ENCODE measurements at places on chromosomes 4 and X.

- no peak for DNase-seq
Measured at GRCh38 chr4:7547368-7548040, 112.8 kb upstream of the PSAPL1 start.

GRCh38 chr4:68373513-68373912 lies 23.6 kb upstream of the YTHDC1 start:
- peak; percentile 90 for DNase-seq

DNA sequence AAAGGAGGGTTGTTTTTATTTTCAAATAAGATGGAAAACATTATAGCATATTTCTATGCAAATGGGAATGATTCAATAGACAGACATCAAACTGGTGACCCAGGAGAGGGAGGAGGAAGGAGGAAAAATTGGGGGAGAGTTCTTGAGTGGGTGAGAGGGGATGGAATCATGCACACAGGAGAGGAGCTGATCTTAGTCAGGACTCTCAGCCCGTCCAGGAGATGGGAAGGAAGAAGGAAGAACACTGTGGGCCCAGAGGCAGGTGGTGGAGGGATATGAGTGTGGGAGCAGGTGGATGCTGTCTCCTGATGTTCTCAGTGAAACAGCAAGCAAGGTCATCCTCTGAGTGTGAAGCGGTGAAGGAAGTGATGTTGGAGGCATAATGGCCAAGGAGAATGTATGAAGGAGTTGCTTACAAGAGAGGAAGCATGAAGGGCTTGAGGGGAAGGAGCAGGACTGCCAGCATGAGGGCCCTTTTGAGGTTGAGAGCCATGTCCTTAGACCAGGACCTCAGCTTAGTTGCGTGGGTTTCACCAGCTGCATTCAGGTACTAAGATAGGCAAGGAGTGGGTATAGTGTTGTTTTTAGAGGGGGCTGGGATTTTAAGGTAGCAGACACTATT lies 161.7 kb upstream of the NAP1L5 start:
- no peak for DNase-seq

DNA sequence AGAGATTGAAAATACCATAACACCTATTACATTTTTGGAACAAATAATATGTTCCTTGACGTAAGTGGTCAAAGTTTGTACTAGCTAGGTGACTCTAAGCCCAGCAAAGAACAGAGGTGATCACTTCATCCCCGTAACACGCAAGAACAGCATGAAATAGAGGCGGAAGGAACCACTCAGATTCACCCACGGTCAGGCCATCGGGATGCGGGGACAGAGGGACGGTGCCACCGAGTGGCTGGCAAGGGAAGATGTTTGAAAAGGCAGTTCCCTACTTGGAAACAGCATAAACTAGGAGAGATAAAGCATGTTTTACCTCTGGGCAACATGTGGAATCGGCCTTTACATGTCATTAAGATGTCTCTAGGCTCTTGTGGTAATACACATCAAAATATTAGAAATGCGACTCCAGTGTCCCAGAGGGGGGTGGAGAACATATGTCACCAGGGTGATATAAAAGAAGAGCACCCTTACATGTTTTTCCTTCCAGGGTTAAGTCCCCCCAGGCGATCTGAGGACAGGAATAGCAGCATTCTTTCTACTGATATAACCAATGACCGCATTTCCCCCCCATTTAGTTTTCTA lies 84.0 kb downstream of the PHKA2 start:
- DNase-seq = no peak

- peak; percentile 74 for DNase-seq
Measured at GRCh38 chr4:86891762-86892635, at the start of gene C4orf36. Gene C4orf36 (minus strand): TSS chr4:86892422. CDS start chr4:86891520, 902 bp downstream.

DNA sequence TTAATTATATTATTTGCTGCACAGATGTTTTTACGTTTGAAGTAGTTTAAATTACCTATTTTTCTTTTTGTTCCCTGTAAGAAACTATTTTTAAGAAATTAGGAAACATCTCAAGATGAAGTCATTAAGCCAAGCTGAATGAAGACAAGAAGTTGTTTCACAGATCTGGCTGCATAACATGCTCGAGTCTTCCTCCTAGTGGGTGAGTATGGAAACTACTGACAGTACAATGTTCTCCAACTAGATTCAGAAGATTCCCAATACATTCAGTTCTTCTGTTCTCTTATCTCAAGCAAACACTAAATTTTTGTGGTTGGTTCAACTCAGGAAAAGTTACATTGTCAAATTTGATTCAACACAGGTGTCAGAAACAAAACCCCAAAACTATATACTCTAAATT lies 256.8 kb upstream of the VCX start:
- no peak for DNase-seq

- DNase-seq = no peak
Measured at GRCh38 chr4:117479673-117480072, 394.3 kb upstream of the TRAM1L1 start.

GRCh38 chr4:164438321-164438720 lies 315.6 kb upstream of the SMIM31 start:
- DNase-seq = no peak

DNA sequence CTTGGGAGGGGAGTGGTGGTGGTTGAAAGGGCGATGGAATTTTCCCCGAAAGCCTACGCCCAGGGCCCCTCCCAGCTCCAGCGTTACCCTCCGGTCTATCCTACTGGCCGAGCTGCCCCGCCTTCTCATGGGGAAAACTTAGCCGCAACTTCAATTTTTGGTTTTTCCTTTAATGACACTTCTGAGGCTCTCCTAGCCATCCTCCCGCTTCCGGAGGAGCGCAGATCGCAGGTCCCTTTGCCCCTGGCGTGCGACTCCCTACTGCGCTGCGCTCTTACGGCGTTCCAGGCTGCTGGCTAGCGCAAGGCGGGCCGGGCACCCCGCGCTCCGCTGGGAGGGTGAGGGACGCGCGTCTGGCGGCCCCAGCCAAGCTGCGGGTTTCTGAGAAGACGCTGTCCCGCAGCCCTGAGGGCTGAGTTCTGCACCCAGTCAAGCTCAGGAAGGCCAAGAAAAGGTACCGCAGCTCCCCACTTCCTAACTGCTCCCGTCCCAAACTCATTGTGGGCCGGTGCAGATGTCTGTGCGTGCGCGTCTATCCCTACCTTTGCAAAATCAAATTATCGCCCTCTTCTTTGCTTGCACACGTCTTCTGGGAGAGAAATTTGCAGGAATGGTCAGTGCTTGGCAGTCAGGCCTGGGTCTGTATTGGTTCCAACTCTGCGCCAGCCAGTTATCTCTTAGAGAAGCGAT lies 533 bp downstream of the IL15 start:
- DNase-seq = no peak

DNA sequence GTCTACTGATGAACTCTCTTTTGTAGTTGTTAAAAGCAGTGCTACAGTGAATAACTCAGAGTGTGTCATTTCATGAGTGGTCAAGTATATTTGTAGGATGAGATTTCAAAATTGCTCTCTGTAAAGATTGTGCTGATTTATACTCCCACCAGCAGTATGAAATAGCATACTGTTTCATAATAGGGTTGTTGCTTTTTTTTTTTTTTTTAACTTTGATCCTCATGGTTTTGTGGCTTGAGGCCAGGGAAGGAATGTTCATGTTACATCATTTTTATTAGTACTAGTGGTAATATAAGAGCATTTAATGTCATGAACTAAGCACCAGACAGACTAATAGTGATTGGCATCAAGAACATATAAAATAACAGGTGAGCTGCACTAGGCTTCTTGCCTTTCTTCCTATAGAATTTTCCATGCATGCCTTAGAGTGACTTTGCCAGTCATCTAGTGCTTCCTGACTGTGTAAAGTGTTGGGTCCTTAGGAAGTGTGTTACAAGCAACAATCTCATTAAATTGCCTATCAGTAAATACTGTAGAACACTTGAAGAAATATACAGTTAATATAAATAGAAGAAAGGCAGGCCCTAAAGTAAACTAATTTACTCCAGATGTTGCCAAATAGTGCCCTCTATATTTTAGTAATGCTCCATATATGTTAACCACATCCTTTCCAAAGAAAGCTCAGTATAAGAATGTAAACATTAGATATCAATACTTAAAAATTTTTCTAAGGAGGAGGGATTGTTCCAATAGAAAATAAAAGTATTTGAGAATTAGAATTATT lies 38.6 kb upstream of the MSMO1 start:
- DNase-seq = no peak

DNA sequence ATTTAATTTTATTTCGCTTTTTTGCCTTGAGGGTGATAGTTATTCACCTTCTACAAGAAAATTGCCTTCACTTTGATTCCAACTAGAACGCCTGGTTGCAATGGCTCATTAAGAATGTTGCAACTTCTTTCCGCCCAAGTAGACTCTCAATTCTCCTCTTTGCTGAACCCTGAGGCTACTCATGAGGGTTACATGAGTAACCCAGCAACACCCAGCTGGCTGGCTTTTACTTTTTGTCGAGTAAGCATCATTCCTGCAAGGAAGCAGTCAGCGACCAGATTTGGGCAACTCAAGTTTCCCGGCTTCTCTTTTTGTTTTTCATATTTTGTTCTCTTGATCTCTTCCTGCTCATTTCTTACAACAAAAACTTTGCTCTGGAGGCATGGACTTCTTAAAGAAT lies 495.4 kb downstream of the PACRGL start:
- no peak for DNase-seq

GRCh38 chr4:61342061-61342460 lies 141.9 kb downstream of the ADGRL3 start:
- DNase-seq = no peak

Measured in dorsolateral prefrontal cortex (tissue), 122 donors.